ENCODE measurements at places on chromosomes 16 and 17.

GRCh38 chr16:84013787-84014569 lies 28.6 kb downstream of the SLC38A8 start:
- peak; percentile 41 for DNase-seq

GRCh38 chr17:70787721-70788300 lies 618.5 kb downstream of the KCNJ2 start:
- no peak for DNase-seq

DNA sequence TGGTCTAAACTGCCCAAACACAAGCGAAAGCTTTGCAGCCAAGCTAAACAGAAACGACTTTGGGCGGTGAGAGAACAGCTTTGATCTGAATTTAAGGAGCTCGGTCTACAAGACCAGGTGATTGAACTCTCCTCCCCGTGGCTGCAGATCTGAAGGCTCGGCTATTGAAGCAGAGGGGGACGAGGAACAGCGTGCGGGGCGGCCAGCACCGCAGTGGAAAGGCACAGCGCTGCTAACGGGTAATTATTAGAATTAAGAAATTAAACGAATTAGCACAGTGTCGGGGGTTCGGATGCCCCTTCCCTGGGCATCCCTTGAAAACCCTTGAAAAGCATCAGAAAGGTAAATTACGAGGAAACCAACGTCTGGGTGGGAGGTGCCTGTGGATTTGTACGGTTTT lies 431 bp downstream of the TEKT3 start:
- DNase-seq: no peak

DNA sequence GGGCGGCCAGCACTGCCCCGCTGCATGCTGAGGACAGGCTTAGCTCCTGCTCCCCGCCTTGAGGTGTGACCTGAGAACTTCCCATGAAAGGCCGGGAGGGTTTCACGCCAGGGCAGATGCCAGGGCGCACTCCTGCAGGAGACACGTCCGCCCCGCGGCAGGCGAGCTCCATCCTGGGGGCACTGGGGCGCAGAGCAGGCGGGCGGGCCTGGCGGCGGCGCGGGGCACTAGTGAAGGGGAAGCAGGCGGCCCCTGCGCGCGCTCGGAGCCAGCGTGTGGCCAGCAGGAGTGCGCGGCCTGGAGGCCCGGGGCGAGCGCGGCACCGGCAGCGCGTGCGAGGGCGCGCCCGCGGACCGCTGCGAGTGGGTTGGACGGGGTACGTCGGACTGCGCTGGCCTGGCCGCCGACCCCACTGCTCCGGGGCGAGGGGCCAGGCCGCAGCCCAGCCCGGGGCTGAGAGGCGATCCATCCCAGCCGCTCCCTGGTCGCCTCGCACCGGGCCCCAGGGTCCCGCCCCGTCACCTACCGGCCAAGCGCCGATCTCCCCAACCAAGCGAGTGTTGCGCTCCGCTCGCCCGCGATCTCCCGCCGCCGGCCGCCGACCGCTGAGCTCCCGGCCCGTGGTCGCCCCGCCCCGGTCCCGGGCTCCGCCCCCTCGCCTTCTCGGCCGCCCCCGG lies at the start of gene MAP3K14:
TSS of gene MAP3K14 (minus strand) at position 587 of the 677 bp plus-strand sequence. CDS start 26,275 bp downstream, outside the sequence.
- peak; percentile 61 for DNase-seq

GRCh38 chr16:87740441-87740840 lies 25.3 kb downstream of the KLHDC4 start:
- DNase-seq: peak; percentile 61

GRCh38 chr17:38663964-38664644 lies 10.7 kb downstream of the EPOP start:
- DNase-seq: no peak

- no peak for DNase-seq
Measured at GRCh38 chr16:21338537-21339268, 60.6 kb upstream of the CRYM start.

DNA sequence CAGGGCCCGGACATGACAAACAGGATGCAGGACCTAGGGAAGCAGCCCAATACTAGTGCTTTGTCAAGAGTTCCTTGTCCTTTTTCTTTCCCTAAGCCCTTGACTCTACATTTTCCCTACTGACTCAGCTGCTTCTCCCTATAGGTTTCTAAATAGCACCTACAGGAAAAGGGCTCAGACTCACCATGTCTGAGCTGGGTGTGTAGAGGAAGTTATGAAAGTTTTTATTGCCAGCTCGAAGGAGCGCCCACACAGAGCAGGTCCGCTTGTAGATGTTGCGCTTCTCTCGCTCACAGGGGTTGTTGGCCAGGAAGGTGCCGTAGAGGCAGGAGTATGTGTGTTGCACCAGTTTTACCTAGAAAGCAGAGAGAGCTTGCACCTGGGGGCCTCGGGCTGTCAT lies 10.6 kb downstream of the MTMR4 start:
- no peak for DNase-seq

DNA sequence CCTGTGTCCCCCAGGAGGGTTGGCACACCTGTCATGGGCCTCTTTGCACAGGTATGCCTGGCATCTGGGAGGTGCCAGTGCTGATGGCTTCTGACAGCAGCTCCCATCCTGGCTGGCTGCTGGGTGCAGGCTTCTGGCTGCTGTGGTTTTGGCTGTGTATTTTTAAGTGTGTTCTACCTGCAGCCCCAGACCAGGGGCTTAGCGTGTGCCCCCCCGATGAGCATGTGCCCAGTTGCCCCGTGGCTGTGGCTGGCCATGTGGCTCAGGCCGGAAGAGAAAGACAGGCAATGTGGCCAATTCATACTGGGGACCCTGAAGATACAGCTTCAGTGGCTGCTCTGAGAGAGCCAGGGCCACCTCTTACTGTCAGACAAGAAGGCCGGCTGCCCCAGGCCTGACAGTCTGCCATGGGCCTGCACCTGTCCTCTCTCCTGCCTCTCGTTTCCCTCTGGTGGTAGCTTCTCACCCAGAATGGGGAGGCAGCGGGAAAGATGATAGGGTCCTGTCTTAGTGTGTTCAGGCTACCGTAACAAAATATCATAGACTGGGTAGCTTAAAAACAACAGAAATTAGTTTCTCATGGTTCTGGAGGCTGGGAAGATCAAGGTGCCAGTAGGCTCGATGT lies 37.6 kb upstream of the LGALS9 start:
- no peak for DNase-seq

- no peak for DNase-seq
Measured at GRCh38 chr17:22266231-22266630, 573.9 kb downstream of the KCNJ18 start.
